ENCODE measurements at places on chromosomes 1 and 21.

GRCh38 chr1:26282401-26282918 lies 2.6 kb downstream of the SH3BGRL3 start:
- no peak for DNase-seq

DNA sequence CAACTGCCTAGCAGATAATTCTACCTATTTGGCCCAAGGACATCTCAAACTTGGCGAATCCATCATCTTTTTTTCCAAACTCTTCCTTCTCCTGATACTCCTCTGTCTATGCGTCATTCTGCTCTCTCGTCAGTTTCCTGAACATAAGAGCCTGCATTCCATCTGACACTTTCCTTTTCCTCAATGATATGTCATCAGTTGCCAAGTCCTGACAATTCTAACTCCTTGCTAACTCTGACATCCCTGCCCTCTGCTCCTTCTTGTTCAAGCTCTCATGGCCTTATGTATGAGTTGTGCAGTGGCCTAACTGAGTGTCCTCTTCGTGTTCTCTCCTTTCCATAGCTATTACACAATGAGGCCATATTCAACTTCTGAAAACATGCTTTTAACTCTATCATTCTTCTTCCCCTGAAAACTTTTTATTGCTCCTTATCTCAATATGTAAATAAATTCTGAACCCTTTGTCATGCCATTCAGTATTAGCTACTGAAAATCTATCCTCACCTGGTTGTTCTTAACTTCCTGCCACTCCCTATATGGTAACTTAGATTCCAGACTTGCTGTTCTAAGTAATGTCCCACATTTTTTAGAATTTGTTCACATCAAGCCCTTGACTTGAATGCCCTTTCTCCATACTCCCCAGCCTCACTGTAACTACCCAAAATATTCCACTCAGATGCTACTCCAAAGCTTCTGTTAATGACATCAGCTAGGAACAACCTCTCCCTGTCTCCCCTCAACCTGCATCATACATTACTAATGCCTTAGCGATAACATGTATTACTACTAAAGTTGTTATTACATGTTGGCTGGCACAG lies 11.5 kb downstream of the PALMD start:
- no peak for DNase-seq

DNA sequence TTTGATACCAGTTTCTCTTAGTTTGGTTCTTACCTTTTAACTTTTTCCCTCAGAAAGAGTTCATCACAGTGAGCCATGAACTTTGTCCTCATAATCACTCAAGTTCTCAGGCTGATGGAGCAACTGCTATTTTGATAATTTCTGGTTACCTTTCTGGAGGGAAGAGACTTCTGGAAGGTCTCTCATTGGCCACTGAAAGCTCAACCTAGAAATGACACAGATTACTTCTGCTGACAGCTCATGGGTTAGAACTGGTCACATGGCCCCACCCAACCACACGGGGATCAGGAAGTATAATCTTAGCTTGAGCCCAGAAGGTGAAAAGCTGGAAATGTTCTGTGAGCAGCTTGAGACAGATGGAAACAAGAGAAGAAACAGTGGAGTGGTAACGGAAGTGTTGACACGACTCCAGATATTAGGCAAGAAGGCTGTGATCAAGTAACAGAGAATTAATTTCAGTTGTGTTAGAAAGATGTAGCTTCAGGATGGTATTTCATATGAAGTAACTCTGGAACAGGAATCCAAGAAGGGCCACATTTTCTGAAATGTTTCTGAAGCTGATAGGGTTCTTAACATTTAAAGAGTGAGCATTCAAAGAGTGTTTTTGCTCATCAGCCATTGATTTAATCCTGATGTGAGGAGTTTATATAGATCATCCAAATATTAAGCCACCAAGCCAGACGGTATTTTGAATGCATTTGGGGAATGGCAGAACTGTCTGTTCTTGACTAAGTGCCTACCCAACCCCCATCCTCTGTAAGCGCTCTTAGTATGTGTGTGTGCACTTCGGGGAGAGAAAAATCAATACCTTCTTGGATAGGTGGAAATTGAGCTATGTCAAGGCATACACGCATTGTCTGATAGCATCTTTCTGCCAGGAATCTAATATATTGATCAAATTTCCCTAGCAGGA lies 21.9 kb upstream of the XPR1 start:
- no peak for DNase-seq

- no peak for DNase-seq
Observed at GRCh38 chr21:36073181-36073580, 3.4 kb downstream of the CBR1 start.

DNA sequence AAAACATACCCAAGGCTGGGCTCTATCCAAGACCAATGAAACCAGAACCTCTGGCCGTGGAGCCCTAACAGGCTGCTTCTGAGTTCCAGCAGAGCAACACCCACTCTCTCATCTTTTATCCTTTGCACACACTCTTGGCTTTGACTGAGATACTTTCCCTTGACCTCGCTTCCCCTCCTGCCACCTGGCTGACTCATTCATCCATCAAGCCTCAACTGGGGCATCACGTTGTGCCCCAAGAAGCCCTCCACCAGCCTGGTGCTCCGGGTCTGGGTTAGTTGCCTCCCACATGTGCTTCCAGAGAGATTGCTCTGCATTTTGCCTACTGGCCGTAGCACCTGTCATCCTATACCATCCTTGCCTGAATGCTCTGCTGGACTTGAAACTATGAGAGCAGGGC lies 34.5 kb upstream of the SERBP1 start:
- no peak for DNase-seq

- no peak for DNase-seq
Observed at GRCh38 chr21:45050797-45051489, 23.4 kb upstream of the ADARB1 start.

DNA sequence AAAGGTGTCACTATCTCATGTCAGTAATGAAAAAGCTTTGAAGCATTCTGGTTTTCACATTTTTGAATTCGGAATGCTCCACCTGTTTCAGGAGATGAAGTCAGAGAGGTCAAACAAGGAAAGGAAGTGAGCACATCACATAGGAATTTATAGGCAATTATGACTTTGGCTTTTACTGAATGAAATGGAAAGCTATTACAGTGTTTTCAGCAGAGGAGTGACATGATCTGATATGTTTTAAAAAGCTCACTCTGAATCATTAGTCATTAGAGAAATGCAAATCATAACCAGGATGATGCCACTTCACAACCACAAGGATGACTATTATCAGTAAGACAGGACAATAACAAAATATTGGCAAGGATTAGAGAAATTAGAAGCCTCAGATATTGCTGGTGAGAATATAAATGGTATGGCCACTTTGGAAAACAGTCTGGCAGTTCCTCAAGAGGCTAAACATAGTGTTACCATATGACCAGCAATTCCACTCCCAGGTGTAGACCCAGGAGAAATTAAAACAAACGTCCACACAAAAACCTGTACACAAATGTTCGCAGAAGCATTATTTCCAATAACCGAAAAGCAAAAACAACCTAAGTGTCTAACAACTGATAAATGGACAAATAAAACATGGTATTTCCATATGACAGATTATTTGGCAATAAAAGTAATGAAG lies 7.5 kb downstream of the TAF1A start:
- DNase-seq = no peak

DNA sequence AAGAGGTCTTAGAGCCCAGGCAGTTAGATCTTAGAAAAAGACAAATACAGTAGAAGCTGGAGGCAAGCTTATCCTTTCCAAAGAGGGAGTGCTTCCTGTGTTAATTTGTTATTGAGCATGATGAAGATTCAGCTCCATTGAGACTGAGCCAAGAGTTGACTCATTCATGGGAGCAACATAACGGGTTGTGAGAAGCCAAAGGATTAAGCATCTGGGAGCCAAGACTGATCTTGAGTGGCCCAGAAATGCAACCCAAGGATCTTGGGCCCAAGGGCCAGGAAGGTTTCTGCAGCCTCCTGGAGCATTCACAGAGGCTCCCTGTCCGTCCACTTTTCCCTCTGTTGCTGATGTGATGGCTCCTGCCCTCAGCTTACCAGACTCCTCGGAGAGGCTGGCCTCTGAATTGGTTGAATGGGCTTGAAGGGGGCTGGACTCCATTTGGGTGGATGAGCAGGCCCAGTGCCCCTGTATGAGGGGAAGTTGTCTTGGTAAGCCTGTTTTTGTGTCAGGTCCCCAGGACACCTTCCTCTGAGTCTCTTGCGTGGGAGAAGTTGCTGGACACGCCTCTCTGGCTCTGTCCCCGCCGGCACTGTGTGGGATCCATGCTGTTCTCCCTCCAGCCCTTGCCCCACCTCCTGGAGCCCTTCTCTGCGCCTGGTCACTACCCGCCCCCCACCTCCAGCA lies 42.4 kb downstream of the PDE9A start:
- DNase-seq = no peak

DNA sequence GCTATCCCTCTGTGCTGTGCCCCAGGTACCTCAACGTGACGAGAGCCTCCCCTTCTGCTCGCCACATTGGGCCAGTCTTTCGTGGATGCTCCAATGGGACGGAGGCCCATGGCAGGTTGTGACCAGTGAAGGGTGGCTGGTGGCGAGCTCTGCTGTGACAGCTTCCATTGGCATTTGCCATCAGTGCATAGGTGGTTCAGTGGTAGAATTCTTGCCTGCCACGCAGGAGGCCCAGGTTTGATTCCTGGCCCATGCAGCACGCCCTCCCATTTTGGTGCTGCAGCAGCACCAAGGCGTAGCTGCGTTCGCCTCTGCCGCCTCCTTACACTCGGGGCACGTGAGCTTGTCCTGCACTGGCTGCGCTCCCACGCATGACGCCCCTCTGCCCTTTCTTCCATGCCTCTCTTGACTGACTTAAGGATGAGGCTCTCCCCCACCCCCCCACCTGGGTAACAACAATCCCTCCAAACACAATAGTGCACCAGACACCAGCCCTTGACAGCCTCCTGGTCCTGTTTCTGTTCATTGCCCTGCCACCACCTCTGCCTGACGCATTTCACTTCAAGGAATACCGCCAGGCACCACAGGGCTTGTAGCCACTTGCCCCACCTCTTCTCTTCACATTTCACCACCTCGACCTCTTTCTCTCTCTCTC lies 24.7 kb upstream of the FCGR2A start:
- no peak for DNase-seq

DNA sequence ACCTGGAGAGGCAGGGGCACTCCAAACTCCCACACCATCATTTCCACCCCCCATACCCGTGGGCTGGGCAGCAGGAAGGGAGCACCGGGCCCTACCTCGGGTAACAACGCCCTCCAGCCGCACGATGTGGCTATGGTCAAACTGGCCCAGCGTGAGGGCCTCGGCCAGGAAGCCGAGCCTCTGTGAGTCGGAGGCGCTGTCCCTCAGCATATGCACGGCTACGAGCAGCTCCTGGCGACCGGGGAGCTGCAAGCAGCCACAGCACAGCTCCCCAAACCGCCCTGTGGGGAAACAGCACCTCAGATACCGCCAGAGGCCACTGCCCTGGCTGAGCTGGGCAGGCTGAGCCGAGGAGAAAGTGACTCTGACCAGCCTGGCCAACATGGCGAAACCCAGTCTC lies 29.2 kb downstream of the CDCA8 start:
- DNase-seq = no peak

GRCh38 chr1:192439373-192440025 lies 122.7 kb downstream of the RGS21 start:
- no peak for DNase-seq

GRCh38 chr1:14049965-14050364 lies 350.0 kb downstream of the PRDM2 start:
- DNase-seq = no peak

DNA sequence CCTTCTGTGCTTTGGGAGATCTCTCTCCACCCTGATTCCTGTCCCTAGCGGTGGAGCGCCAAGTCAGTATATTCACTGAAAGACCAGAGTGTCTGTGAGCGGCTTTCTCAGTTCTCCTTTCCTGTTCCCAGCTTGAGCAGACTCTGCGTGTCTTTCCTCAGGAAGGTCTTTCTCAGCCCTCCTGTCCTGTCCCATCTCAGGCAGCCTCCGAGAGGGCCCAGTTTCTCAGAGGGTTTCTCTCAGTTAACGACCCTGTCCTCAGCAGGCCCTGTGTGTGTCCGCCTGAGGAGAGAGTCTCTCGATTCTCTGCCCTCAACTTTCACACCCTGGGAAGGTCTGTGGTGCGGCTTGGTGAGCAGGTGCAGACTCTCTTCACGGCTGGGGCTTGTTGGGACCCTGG lies 34.0 kb upstream of the CHIT1 start:
- DNase-seq = no peak

DNA sequence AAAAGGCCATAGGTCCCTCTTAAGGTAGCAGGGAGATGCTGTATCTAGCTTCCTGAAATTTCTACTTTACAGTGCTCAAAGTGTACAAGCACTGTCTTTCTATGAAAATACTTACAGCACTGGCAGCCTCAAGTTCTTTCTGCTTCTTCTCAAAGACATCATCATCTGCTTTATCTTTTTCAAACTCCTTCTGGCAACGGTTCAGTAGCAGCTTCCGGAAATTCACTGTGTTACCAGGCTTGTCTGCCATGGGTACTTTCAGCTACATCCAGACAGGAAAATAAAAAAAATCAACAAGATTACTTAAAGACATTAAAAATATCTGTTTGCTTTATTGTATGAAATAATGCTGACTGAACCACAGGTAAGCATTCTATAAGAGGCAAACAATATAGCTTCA lies 77.9 kb upstream of the HP1BP3 start:
- DNase-seq = no peak

- DNase-seq = no peak
Observed at GRCh38 chr1:98766255-98766654, 104.7 kb downstream of the SNX7 start.

DNA sequence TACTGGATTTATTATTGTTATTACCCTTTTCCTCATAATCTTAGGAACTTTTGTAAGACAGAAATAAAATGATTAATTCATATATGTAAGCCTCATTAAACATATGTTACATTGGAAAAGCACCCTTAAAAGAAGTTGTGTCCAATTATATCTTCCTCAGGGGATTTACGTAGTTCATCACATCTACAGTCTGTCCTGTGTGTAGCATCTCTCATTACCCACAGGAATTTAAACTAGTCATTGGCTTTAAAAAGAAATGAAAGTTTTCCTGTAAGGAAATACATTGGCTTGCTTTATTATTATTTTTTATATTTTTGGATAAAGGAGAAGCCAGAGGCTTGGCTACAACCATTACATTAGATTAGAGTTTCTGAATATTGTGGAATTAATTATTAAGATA lies 56.1 kb downstream of the SWT1 start:
- no peak for DNase-seq

DNA sequence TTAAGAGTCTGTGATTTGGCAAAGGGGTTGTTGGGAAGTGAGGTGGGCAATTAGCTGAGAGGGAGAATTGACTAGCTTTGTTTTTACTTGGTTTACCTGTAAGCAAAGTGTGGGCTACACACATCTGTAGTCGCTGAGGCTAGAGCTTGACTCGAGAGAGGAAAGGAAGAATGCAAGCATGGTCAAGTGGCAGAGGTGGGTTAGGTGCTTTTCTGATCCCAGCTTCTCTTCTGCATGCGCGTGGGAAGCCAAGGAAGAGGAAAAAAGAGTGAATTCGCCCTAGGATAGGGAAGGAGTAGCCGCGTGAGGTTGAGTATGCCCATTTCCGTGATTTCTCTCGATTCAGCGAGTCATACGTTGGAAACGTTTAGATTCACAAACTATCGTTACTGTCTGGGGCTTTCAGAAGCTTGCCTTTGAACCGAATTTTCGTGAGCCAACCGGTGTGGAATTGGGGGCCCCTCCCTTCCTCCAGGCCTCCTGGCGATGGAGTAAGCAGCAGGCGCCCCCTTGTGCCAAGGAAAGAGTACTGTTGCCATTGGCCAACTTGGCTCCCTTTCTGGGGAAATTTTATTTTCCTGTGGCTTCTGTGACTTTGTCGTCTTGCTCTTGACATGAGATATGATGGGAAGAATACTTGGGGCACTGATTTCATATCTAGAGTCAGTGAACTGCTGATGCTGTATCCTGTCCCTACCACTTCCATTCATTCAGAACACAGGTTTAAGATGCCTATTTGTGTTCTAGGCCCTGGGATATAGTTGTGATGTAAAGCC lies 1.3 kb downstream of the PIGV start:
- peak; percentile 89 for DNase-seq

- DNase-seq = no peak
Observed at GRCh38 chr1:185151215-185151614, 5.5 kb downstream of the TRMT1L start.
